ENCODE measurements at places on chromosomes 6 and 20. TPM values are rescaled to one million over a fixed set of nuclear protein-coding genes. Genes with fewer than 3 reads are reported as not detected.
A peak's percentile ranks its signal among the peaks of the same experiment; 100 is the strongest.

The PI16 gene
- total RNA-seq, result 20.5 TPM

The CPNE5 gene
- 24.9 TPM for total RNA-seq

The FAM162B gene
- total RNA-seq, result 1.5 TPM

The COL11A2 gene
- total RNA-seq, result 127 TPM

DNA sequence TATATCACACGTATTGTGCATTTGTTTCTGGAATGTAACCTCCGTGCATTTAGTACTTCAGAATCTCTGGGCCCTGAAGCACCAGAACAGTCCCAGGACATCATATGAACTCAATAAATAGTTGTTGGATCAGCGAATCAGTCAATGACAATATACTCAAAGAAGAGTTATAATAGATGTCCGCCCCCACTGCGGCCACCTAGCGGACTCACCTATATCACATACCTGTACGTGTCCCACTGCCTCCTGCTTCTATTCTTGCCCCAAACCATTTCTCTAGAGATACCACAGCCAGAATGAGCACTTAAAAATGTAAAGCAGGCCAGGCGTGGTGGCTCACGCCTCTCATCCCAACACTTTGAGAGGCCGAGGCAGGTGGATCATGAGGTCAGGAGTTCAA, 73.9 kb downstream of the DCDC2 start:
- peaks cover 2% of the 10 kb centered on the region for H3K27me3 ChIP-seq
- no peak overlapping the region for H3K4me3 ChIP-seq
- no peaks in the 10 kb centered on the region for H3K4me1 ChIP-seq

DNA sequence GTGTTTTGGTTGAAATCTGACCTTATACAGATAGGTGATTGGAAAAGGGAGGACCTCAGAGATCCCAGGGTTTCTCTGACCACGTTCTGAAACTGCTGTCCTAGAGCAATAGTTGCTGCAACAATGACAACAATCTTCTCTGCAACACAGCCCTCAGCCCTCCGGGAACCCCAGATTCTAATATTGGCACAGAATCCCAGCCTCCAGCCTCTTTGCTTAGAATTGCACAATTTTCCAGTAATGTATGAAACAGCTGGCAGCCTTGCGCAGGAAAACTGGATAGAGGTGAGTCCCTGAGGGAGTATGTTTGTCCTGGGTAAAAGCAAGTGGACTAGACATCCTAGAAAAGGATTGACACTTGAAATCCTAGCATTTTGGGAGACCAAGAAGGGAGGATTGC, 30.4 kb upstream of the PNRC1 start:
- no peak overlapping the region for H3K4me3 ChIP-seq
- H3K4me1 ChIP-seq, result peaks cover 22% of the 10 kb centered on the region
- no peak overlapping the region for H3K27ac ChIP-seq
- no peak for DNase-seq
- H3K27me3 ChIP-seq, result no peaks in the 10 kb centered on the region

- H3K36me3 ChIP-seq, result peaks cover 8% of the 10 kb centered on the region
Observed at GRCh38 chr20:17972121-17972520, 3.3 kb downstream of the MGME1 start.

- no peak overlapping the region for H3K27ac ChIP-seq
- H3K4me3 ChIP-seq, result no peak overlapping the region
- peaks cover 9% of the 10 kb centered on the region for H3K27me3 ChIP-seq
- peaks cover 10% of the 10 kb centered on the region for H3K36me3 ChIP-seq
- H3K4me1 ChIP-seq, result peaks cover 13% of the 10 kb centered on the region
Observed at GRCh38 chr6:118932421-118932820, 2.5 kb downstream of the MCM9 start.

DNA sequence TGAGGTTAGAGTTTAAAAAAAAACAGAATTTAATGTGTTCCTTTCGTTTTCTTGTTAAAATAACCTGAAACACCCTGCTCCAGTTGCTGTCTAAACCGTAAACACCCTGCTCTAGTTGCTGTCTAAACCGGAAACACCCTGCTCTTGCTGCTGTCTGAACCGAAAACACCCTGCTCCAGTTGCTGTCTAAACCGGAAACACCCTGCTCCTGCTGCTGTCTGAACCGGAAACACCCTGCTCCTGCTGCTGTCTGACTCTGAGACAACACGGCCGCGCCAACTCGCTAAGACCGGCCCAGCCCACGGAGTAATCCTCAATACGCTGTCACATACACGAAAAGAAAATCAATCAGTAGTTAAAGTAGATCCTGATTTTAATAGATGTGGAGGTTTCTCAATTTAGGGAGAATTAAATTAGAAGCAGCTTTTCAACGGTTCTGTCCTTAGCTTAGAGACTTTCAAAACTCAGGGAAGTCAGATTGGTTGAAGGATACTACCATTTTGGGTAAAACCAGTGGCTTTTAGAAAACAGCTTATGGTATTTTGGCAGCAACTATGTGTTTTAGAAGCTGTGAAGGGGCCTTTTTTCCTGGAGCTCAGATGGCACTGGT, 98.3 kb downstream of the RAMACL start:
- H3K36me3 ChIP-seq, result peaks cover 53% of the 10 kb centered on the region
- H3K27me3 ChIP-seq, result peaks cover 5% of the 10 kb centered on the region
- H3K4me3 ChIP-seq, result no peak overlapping the region

- H3K27me3 ChIP-seq, result peaks cover 24% of the 10 kb centered on the region
- peaks cover 19% of the 10 kb centered on the region for H3K4me1 ChIP-seq
- peaks cover 3% of the 10 kb centered on the region for H3K36me3 ChIP-seq
- peak overlapping the region; percentile 69 for H3K4me3 ChIP-seq
Observed at GRCh38 chr6:99589290-99589672, 17.4 kb upstream of the PRDM13 start.

- H3K27me3 ChIP-seq, result no peaks in the 10 kb centered on the region
- H3K4me1 ChIP-seq, result peaks cover 8% of the 10 kb centered on the region
- no peak overlapping the region for H3K4me3 ChIP-seq
- H3K27ac ChIP-seq, result no peak overlapping the region
- H3K36me3 ChIP-seq, result no peaks in the 10 kb centered on the region
- no peak for DNase-seq
Observed at GRCh38 chr6:126266664-126267063, 73.3 kb upstream of the CENPW start.
